Naive thymus-derived CD4-positive, alpha-beta T cell (primary cell): ENCODE measurements at places on chromosomes 7 and 10. TPM values are rescaled to one million over a fixed set of nuclear protein-coding genes. Genes with fewer than 3 reads are reported as not detected.

- no peak for DNase-seq
Measured at GRCh38 chr7:45122975-45123860, 11.7 kb upstream of the TBRG4 start.

The OR2A5 gene
- polyA plus RNA-seq = not detected

DNA sequence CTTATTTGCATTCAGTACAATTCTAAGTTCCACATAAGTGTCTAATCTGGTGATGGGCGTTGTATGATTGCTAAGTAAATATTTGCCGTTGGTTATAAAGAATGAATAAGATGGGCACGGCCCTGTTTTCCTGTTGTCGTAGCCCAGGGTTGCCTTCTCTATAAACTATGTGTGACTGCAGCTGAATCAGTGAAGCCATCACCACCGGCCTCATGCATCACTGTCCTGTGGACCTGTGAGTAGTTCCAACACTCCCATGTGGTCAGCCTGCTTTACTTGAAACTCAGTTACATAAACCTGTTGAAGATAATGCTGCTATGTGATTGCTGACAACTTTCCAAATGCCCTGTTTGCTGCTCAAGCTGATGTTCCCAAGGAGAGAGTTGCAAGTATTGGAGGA, 21.6 kb upstream of the KLF6 start:
- no peak for DNase-seq

The POM121 gene
- polyA plus RNA-seq = 19.8 TPM

- no peak for DNase-seq
Measured at GRCh38 chr10:90587081-90587491, 270.8 kb downstream of the HTR7 start.

The NCF1 gene
- 9.0 TPM for polyA plus RNA-seq

- DNase-seq = peak; percentile 74
Measured at GRCh38 chr7:105352018-105352612, 36.6 kb downstream of the SRPK2 start.

The IKZF5 gene
- 25.9 TPM for polyA plus RNA-seq
